Stimulated activated CD4-positive, alpha-beta T cell treated with anti-CD3 and anti-CD28 coated beads, Interleukin-12 subunit alpha, Interleukin-12 subunit beta, amount 100 ng/mL, for 24 hours (primary cell): ENCODE measurements at places on chromosomes 12 and 14.

DNA sequence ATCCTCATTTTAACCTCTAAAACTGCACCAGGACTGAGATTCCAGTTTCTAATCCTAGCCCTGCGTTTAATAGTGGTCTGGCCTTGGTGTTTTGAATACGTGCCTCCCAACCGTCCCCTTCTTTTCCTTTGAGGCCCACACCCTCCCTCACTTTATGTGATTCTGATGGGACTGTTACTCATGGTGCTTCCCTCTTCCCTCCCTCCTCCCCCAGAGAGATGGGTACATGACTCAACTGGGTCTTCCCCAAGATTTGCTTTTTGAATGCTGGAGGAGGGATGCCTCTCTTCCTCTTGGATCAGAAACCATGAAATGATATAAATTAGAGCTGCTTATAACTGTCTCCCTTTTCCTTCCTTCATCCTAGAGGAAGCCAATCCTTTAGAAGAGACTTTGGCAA is 8.2 kb upstream of the PPP2R5E start:
- no peak for DNase-seq

GRCh38 chr12:5310151-5310550 is 121.8 kb upstream of the NTF3 start:
- no peak for DNase-seq

DNA sequence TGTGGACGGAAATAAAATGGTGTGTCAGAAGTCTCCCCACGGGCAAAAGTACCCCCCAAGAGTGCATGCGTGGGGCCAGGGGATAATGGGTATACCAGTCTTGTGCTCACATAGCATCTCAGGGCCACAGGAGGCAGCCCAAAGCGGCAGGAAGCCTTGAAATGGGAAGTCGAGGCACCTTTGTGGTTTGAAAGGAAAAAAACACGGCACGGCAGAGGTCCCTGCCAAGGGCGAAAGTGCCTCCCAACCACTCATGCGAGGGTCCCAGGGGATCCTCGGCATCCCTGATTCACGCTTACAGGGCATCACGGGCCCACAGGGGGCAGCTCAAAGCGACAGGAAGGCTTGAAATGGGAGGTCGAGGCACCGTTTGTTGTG is 583.2 kb downstream of the ALG10 start:
- no peak for DNase-seq

GRCh38 chr14:61262082-61262481 is 19.1 kb downstream of the TMEM30B start:
- no peak for DNase-seq

DNA sequence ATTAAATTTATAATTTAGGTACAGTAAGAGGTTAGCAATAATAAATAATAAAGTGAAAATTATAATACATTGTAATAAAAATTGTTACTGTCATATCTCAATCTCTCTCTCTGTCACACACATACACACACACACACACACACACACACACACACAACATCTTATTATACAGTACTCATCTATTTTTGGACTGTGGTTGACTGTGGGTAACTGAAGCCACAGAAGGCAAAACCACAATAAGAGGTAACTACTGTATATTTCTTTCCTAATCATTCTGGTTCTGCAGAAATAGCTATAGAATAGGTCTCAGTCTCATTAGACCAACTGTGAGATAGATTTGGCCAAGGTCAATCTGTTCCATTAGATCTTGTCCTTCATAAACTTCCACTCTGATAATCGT is 33.1 kb upstream of the PTPRO start:
- no peak for DNase-seq

- DNase-seq, result no peak
These were observed 9.6 kb downstream of the CNOT2 start for GRCh38 chr12:70252832-70253231.

- no peak for DNase-seq
These were observed 4.1 kb downstream of the CLMN start for GRCh38 chr14:95315579-95315978.

GRCh38 chr12:90974286-90974685 is 19.3 kb upstream of the CCER1 start:
- no peak for DNase-seq

DNA sequence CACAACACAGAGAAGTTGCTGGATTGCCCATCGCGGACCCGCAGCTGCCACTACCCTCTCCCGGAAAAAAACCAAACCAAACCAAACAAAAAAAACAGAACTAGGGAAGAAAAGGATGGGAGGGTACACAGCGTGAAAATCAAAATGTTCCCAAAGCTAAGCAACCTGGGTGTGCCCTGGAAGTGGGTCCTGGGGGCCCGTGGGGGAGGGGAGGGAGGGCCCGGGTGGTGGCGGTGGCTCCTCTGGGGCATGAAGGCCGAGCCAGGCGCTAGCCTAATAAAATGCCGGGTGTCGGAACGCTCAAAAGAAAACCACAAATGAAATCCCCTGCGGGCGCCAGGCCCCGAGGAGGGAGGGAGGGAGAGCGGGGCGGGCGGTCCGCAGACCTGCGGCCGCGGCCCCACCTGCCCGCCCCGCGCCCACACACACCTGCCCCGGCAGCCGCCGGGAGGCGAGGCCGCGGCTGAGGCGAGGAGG is 787 bp downstream of the HECTD4 start:
- DNase-seq, result no peak

- peak; percentile 39 for DNase-seq
These were observed 69.7 kb downstream of the ARF6 start for GRCh38 chr14:49962621-49963020.

DNA sequence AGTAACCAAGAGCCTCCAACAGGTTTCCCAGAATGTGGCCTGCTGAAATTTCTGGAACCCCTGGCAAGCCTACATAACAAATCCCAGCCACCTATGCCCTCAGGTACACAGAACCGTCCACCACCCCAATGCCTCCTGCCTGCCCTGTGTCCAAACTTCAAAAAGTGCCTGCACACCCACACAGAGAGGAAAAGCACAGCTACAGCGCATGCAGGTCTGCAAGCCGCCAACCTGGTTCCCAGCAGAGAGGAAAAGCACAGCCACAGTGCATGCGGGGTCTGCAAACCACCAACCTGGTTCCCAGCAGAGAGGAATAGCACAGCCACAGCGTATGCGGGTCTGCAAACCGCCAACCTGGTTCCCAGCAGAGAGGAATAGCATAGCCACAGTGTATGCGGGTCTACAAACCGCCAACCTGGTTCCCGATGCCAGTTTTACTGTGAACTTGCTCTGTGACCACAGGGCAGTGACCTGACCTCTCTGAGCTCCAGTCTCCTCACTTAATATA is 113.5 kb downstream of the SCARB1 start:
- no peak for DNase-seq

DNA sequence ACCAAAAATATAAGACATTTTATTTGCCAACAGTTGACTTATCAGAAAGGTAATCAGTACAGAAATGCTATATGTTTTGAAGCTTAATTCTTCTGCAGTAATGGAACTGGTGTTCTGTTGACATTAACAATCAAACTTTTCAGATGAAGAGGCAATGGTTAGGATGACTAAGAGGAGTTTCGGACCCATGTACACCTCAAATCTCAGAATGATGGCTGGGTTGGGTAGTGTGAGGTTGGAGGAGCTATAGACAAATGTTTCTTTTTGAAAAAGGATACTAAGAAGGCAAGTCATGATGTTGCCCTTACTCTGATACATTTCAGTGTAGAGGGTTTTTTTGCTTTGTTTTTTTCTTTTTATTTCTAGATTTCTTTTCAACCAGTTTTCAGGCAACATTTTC is 66.9 kb downstream of the KNTC1 start:
- no peak for DNase-seq

DNA sequence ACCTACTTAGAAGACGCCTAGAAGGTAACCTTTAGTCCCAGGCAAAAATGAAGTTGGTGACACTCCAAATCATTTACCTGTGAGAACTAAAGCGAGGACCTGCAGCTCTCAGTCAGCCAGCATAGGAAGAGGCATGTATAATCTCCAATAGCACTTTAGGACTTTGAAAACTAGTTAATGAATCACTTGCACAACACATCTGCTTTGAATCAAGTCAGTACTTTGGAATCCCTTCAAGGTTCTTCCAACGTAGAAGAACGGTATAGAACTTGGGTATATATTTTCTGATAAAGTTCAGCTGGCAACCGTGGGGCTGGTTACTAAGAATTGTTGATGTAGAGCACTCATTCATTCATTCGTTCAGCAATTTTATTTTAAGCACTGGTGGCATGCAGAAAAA is 251.9 kb downstream of the TMEM132D start:
- DNase-seq, result no peak

DNA sequence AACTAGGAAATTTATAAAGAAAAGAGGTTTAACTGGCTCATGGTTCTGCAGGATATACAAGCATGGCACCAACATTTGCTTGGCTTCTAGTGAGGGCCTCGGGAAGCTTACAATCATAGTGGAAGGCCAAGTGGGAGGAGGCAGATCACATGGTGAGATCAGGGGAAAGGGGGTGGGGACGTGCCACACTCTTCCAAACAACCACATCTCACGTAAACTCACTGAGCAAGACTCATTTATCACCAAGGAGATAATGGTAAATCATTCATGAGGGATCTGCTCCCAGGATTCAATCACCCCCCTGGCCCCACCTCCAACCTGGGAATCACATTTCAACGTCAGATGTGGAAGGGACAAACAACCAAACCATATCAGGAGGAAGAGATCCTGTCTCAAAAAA is 35.8 kb downstream of the NUMB start:
- no peak for DNase-seq

GRCh38 chr14:33566082-33566481 is 384.8 kb downstream of the EGLN3 start:
- no peak for DNase-seq

- DNase-seq, result no peak
These were observed 26.0 kb upstream of the PRPF39 start for GRCh38 chr14:45057881-45058364.
